ENCODE measurements at places on chromosomes 2 and 18.
A peak's percentile ranks its signal among the peaks of the same experiment; 100 is the strongest.

DNA sequence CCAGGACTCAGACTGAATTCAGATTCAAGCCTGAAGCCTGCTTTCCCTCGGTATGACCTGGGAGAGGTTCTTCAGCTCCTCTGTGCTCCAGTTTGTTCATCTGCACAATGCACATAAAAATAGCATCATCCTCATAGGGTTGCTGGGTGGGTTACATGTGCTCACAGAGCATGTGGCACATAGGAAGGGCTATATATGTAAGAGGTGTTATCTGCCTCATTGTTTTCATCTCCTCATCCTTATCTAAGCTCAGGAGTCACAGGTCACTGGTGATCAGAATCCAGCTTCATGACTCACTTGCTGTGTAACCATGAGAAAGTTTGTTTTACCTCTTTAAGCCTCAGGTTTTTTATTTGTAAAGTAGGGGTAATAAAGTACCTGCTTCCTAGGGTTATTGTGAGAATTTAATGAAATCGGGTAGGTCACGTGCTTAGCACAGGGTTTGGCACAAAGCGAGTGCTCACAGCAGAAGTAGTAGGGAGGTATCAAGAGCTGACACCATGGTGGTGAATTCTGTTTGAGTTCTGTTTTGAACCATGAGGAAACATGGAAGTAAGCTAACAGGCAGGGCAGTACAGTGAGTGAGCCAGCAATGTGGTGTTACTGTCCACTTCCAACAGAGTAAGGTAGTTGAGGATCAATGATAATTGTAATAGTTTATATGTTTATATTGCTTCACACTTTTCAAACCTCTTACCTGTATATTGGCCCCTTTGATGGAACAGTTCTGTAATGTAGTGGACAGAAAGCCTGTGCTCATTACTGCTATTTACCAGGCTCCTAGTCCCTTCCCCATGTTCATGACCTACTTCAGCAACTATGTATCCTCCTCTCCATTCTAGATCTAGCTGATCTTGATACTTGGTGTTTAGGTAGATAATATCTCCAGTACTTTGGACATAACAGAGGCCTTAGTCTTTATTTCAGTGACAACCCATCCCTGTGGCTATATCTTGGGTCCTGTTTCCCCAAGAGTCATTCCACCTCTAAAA is 141.4 kb upstream of the LTBP1 start:
- no peak for DNase-seq

DNA sequence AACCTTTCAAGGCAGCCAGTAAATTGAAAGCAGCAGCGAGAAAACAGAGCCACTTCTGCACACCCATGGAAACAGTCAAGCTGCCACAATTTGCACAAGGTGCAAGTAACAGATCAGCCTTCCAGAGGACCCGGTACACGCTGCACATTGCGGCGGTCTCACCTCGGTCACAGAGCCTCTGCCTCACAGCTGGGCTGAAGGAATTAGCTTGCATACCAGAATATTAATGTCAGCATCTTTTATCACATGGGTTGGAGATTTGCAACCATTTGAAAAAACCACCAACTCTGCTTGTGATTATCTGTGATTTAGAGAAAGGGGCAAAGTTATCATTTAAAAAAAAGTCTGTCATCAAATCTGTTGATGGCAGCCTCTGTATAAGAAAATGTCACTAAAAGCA is 330.5 kb upstream of the TCF4 start:
- DNase-seq, result no peak

DNA sequence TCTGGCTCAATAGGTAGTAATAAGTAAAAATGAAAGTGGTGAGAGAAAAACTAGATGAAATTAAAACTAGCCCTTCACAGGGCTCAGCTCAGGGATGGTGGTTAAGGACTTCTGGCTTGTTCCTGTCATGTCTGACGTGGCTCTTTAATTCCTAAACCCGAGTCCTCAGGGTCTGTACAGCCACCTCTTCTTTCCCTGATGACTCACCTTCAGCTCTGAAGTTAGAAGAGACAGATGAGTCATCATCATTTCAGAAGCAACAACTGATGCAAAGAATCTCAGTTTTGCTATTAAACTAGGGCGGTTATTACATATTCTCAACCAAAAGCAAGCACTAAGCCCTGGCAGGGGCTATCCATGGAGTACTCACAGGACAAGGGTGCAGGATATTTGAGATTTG is 24.0 kb upstream of the ITGB6 start:
- no peak for DNase-seq

DNA sequence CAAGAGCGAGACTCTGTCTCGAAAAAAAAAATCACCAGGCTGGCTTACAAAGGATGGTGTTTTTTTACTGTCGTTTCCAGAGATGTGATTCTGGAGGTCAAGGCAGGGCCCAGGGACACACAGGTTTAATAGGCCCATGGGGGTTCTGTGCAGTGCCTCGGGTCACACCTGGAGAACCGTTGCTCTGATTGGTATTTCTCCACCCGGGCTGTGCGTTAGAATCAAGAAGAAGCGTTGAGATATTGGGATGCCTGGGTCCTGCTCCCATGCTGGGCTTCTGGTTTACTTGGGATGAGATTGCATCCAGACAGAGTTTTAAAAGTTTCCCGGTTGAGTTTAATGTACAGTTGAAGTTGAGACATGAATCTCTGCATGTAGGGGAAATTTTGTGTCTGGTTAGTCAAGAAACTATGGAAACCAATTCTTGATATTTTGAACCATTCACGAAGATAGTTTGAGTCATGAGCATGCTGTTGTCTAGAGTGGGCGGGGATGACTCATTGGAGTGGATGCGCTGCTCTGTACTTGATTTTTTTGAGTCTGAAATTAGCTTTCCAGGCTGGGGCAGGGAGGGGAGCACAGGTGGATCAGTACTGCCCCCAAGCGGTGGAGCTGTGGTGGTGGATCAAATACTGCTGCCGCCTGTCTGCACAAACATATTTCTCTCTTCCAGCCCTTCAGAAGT is 50.1 kb downstream of the GREB1 start:
- DNase-seq, result peak; percentile 66

- DNase-seq, result no peak
Measured at GRCh38 chr18:46423226-46423805, 233.7 kb downstream of the LOXHD1 start.

Measured in activated CD4-positive, CD25-positive, alpha-beta regulatory T cell (primary cell).